Activated naive CD4-positive, alpha-beta T cell treated with anti-CD3 and anti-CD28 coated beads, Interleukin-2, amount 10 ng/mL, durations not matched to agents 5 hours and 36 hours (primary cell): ENCODE measurements at places on chromosomes 16 and 17. TPM values are rescaled to one million over a fixed set of nuclear protein-coding genes. Genes with fewer than 3 reads are reported as not detected.

Gene CIBAR2
- total RNA-seq = not detected

Gene COQ9
- 29.6 TPM for total RNA-seq

Gene P3H4
- 2.9 TPM for total RNA-seq

Gene SDR42E2
- not detected for total RNA-seq

Gene RGS9
- total RNA-seq = 3.6 TPM

Gene SLC6A4
- not detected for total RNA-seq

Gene OR4D1
- total RNA-seq = 0.86 TPM

Gene DDX28
- 16.3 TPM for total RNA-seq

Gene TBC1D26
- total RNA-seq = not detected

Gene ARHGAP27
- total RNA-seq = 84.7 TPM

Gene UNC45B
- total RNA-seq = 0.10 TPM

Gene FN3K
- 4.7 TPM for total RNA-seq

Gene PCGF2
- total RNA-seq = 0.38 TPM

Gene DNAI2
- total RNA-seq = 1.5 TPM

Gene TP53TG3C
- not detected for total RNA-seq

Gene DPEP1
- total RNA-seq = not detected

Gene CD7
- total RNA-seq = 240 TPM

Gene PRSS33
- total RNA-seq = not detected

Gene CCL7
- not detected for total RNA-seq

Gene CNGB1
- not detected for total RNA-seq

Gene NT5M
- total RNA-seq = 8.3 TPM

Gene TRIM16
- 9.2 TPM for total RNA-seq

Gene CSH2
- total RNA-seq = not detected

Gene CLEC18B
- 0.60 TPM for total RNA-seq

Gene GNGT2
- 12.4 TPM for total RNA-seq

Gene SLC22A31
- total RNA-seq = 2.6 TPM

Gene NUDT21
- 175 TPM for total RNA-seq

Gene SEPTIN12
- not detected for total RNA-seq

Gene MGAT5B
- total RNA-seq = 0.72 TPM

Gene GNPTG
- 40.1 TPM for total RNA-seq

Gene C1QL1
- 1.1 TPM for total RNA-seq

Gene PERCC1
- total RNA-seq = 0.73 TPM

Gene SHISA9
- total RNA-seq = not detected

Gene RRAD
- total RNA-seq = 0.29 TPM

Gene KRTAP3-2
- total RNA-seq = not detected

Gene KRTAP2-3
- total RNA-seq = not detected

Gene ARL5C
- total RNA-seq = not detected

Gene DPEP2
- total RNA-seq = 12.9 TPM

Gene CACNA1H
- total RNA-seq = 1.9 TPM
